ENCODE measurements at places on chromosomes 5 and 9.
A peak's percentile ranks its signal among the peaks of the same experiment; 100 is the strongest.

GRCh38 chr9:14096258-14096922 is 217.6 kb downstream of the NFIB start:
- peak; percentile 21 for DNase-seq

DNA sequence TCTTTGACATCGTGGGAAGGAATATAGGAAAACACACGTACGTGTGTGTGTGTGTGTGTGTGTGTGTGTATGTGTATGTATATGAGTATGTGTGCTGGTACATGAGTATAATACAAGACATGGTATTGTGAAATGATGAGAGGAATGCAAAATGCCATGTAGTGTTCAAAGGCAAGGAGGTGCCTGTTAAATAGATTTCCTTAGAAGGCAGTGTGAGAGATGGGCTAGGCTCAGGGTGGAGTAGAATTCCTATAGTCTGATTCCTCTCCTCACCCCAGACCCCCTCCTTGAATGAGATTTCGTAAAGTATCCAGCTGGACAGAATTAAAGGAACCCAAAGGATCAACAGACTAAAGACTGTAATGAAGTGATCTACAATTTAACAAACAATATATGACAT is 11.1 kb downstream of the GPR21 start:
- no peak for DNase-seq

GRCh38 chr5:156893517-156893916 is 43.4 kb downstream of the PPP1R2B start:
- DNase-seq, result no peak

GRCh38 chr5:150289551-150290390 is at the start of gene CAMK2A:
TSS of gene CAMK2A (minus strand) at chr5:150289773. CDS start at chr5:150289625, 148 bp downstream.
- DNase-seq, result no peak

Measured in thyroid gland (tissue), 4 donors.